HFFc6 (cell line): ENCODE measurements at places on chromosomes 12 and 14.
A peak's percentile ranks its signal among the peaks of the same experiment; 100 is the strongest.

DNA sequence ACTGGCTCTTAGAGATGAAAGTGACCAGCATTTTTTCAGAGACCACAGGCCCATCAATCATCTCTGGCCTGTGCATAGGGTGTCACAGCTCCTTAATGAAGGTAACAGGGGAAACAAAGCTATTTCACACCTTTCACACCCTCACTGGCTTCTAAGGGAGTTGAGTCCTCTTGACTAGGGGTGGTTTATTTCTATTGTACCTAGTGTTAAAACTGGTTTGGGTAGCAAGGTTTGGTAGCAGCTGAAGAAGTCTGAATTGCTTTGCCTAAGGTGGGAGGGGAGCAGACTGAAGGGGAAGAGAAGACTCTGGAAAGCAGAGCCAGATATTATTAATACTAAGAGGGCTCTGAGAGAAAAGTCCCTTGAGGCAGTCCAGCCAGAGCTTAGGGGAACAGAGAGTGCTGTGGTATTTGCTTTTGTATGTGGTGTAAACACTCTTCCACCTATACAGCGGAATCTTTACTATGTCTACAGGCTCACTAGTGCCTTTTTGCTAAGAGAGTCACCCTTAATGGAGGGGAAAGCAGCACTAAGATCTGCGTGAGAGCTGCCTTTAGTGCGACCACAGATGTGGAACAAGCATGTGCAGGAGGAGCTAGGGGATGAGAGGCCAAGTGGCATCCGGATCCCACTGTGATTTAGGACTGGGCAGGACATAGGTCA, 95.8 kb downstream of the STXBP6 start:
- no peak for DNase-seq

GRCh38 chr14:81172881-81173280, 47.9 kb downstream of the GTF2A1 start:
- DNase-seq: peak; percentile 42

DNA sequence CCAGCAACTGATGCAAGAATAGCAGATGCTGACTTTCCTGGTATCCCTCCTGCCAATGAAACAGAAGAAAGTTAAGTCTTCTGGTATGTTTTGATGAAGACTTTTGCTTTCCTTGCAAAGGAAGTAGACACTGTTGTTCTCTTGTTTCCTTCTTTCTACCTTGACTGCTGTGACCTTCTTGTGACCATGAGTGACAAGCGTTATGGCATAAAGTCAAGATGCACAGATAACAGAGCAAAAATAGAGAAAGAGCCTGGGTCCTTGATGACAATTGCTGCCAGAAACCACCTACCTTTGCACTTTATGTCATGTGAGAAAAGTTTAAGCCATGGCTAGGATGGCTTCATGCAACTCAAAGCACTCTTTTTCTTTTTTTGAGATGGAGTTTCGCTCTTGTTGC, 49.2 kb upstream of the LTA4H start:
- DNase-seq: no peak

- DNase-seq: peak; percentile 36
Observed at GRCh38 chr14:103746701-103747100, 31.1 kb downstream of the ZFYVE21 start.

GRCh38 chr12:85633491-85633890, 202.7 kb downstream of the RASSF9 start:
- no peak for DNase-seq

GRCh38 chr14:67532998-67533753, at the start of gene PLEKHH1:
TSS of gene PLEKHH1 (plus strand) at chr14:67533290. CDS start at chr14:67541868, 8,578 bp downstream.
- peak; percentile 46 for DNase-seq

GRCh38 chr14:44035707-44036106, 471.4 kb downstream of the FSCB start:
- no peak for DNase-seq

GRCh38 chr12:93214523-93215289, 163.0 kb upstream of the NUDT4 start:
- DNase-seq: no peak

- DNase-seq: peak; percentile 83
Observed at GRCh38 chr14:90388437-90388836, 8.4 kb upstream of the CALM1 start.

DNA sequence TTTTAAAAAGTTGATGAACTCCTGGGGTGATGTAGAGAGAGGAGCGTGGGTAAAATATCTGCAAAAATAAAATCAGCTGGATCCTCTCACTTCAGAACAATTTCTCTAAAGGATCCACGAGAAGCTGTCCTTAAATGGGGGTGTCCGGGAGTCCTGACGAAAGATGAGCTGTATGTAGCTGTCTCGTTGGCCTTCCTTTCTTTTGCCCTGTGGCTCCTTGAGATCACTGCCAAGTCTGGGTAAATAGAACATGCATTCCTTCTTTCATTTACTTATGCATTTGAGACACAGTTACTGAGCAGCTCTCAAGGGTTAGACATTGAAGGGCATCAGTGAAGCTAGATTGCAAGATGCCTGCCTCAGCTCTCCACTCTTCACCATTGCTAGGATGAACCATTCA, 35.2 kb upstream of the TXNRD1 start:
- DNase-seq: no peak

DNA sequence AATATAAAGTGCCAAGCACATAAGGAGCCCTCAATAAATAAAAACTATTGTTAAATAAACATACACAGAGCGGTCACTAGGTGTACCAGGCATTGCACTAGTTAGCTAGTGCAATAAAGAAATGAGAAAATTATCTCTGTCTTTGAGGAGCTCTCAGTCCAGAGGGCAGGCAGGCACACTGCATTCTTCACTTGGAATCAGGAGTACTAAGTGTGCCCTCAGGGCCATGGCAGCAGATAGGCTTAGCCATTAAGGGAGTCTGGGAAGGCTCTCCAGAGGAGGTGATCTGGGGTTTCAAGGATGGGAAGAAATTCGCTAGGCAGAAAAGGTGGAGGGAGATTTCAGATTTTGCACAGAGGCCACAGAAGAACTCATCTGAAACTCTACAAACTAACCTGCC, 9.1 kb downstream of the ABCD4 start:
- DNase-seq: no peak

DNA sequence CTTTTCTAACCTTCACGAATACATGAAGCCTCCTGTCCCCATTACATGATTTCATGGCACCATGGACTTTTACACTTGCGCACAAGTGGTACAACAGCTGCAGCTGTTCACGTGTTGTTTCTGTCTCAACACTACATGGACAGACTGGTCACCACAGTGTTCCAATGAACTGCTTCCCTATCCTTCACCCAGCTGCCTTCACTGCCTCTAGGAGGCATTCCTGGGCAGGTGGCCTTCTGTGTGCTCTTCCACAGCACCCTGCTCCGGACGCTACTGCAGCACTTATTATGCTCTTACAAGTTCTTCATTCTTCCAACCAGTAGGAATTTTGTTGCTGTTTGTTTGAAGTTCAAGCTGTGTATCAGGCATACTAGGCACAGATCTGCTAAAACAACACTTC, 1.5 kb downstream of the MTERF2 start:
- DNase-seq: no peak

DNA sequence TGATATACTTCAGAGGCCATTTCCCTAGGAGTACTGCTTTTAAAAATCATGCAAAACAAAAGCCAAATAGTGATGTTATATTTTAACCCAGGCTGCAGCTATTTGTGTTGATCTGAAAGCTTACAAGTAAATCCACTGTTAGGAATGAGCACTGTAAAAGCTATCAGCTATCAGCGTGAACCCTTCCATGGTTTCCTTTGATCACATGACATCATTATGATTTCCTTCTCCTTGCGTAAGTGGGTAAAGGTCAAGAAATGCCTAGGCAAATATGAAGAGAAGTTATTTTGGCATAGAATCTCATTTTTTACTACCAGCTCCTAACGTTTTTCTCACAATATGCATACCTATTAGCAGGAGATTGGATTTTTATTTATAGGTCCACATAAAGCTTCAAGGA, 48.6 kb upstream of the CATSPERB start:
- DNase-seq: no peak

DNA sequence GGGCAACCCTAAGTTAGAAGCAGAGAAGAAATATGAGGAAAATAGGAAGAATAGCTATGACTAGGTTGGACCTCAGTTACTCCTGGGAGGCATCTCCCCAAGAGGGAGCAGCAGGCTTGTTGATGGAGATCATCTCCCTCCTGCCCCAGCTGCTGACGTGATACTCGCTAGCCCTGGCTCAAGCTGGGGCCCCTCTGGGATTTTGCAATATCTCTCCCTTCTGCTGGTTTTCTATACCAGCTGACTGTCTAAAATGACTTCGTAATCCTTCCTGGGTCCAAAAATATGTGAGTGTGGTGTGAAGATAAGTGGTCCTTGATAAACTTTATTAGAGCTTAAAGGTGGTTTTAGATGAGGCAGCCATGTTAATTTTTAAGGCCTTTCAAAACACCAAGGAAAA, 4.5 kb upstream of the HECTD4 start:
- DNase-seq: no peak

DNA sequence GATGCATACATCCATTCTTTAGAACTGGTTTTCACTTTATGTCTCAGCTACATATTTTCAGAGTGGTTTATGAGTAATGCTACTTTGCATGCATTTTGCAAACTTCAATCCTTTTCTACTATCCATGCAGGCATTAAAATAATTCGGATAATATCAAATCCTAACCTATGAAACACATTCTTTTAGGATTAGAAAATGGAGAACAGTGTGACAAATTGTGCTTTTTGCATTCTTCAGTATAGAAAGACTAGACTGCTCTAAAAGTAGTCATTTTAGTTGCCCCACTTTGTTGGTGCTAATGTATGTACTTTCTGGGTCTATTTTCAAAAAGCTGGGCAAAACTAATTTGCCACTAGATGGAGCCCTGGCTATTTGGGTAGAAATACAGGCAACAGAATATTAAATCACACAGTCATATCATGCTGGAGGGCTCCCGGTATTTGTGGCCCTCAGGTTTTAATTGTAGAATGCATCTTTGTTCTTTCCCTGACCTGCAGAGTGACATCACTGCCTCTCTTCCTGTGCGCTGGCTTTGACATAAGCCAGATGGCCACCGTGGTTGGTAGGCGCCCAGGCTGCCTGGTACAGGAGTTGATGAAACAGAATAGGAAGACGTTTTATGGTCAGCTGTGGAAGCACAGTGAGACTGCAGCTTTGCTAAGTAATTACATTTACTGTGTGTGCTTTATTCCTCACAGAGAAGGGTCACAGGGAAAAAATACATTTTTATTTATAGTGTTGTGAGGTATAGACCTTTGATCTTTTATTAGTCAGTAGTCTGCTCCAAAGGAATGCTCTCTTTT, 28.1 kb downstream of the MSRB3 start:
- DNase-seq: peak; percentile 73

GRCh38 chr14:67241411-67242167, at the start of gene PALS1:
TSS of gene PALS1 (plus strand) at chr14:67241435. CDS start at chr14:67279171, 37,736 bp downstream.
- peak; percentile 78 for DNase-seq

GRCh38 chr12:98868076-98868475, 223.0 kb downstream of the APAF1 start:
- no peak for DNase-seq
